ENCODE measurements at places on chromosomes 7 and 10.

DNA sequence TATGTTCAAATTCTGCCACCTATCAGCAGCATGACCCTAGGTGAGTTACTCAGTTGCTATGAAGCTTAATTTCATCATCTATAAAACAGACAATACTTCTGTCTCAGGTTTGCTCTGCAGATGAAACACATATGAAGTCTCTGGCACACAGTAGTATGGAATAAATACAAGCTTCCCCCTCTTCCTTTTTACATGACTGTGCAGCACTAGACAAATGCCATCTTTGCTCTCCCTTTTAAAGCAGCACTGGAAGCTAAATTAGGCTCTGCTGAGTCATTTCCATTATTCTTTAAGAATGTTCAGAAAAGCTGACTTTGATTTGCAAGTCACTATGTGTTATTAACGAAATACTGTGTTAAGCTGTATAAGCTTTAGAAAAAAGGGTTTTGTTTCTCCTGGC, 40.7 kb upstream of the ANAPC16 start:
- no peak for DNase-seq

DNA sequence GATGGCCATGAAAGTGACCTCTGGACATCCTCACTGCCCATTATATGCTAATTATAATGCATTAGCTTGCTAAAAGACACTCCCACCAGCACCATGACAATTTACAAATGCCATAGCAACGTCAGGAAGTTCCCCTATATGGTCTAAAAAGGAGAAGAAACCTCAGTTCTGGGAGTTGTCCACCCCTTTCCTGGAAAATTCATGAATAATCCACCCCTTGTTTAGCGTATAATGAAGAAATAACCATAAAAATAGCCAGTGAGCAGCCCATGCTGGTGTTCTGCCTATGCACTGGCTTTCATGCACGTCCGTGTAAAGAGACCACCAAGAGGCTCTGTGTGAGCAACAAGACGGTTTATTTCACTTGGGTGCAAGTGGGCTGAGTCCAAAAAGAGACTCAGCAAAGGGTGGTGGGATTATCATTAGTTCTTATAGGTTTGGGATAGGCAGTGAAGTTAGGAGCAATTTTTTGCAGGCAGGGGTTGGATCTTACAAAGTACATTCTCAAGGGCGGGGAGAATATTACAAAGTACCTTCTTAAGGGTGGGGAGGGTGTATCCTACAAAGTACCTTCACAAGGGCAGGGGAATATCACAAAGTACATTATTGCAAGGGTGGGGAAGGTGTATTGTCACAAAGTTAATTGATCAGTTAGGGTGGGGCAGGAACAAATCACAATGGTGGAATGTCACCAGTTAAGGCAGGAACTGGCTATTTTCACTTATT, 45.6 kb downstream of the LBX1 start:
- DNase-seq = no peak

GRCh38 chr7:94509264-94509886, at the start of gene CASD1:
Gene CASD1, plus strand, starts transcription at chr7:94509809. Its CDS starts 276 bp downstream, at chr7:94510085.
- peak; percentile 72 for DNase-seq

DNA sequence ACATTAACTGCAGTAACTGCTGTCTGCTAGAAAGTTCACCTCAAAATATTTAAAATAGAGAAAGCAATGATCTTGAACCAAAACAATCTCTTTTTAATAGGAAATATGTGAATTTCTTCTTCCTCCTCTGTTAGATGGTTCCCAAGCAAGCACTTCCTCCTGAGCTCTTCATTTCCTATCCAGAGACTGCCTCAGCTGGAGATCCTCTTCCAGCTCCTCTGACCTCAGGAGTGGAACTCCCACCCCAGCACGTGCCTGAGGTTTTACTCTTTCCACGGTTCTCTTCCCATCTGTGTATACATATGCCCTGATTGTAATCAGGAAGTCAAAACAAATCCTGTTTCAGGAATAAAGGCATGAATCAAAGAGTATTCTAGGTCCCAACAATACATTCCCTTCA, 5.6 kb downstream of the DENND11 start:
- no peak for DNase-seq

DNA sequence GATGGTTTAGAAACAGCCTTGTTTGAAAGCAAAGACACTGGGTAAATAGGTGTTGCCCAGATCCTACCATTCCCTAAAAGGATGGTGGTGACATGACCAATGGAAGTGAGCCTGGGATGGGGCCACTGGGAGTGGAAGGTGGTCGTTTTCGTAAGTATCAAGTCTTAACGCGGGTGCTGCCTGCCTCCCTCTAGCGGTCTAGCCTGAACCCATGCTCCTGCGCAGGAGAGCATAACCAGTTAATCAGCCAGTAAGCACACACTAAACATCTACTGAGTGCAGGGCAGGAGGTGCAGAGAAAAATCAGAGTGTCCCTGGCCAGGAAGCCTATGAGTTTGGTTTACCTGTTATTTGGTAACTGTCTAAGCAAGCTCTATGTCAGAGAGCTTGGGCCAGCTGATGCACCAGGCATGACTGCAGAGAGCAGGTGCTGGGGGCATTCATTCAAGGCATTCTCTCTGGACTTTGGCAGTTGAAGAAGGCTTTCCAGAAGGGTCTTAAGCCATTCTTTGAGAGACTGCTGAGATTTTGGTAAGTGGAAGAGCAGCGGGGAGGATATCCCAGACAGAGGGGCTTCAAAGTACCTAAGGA, 930 bp downstream of the GARIN1A start:
- DNase-seq = no peak

- DNase-seq = no peak
These were observed 5.6 kb upstream of the AS3MT start for GRCh38 chr10:102863660-102864059.

GRCh38 chr7:44075296-44076075, 6.8 kb downstream of the POLM start:
- DNase-seq = no peak

GRCh38 chr7:101804967-101805366, 12.5 kb upstream of the CUX1 start:
- DNase-seq = no peak

DNA sequence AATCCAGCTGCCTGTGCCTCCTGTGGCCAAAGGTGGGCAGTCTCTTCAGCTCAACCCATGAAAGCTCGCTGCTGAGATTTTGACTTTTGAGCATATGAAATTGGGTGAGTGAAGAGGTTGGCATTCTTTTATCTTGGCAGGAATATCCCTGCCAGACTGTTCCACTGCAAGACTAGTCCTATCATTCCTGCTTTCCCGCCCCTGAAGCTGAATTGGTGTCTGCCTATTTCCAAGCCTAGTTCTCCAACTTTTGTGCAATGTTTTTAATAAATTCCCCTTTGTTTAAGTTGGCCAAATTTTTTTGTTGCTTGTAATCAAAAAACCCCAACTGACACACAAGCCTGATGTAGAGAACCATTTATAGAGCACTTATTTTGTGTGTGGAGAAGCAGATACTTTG, 34.8 kb upstream of the BICC1 start:
- DNase-seq = no peak

DNA sequence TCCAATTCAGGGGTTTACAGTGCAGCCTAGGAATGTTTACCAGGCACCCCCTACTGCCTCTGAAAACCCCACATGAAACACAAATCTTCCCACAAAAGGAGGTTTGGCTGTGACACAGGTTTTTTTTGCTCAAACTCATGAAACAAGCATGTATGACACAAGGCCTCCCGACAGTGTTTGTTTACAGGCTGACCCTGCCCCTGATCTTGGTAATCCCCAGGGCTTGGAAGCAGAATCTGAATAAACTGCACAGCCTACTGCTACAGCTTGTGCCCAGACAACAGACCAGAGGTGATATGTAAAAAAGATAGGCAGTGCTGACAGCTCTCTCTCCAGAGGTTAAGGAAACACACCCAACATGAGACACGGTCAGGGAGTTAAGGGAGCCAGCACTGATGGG, 184.2 kb downstream of the KMT2E start:
- no peak for DNase-seq

DNA sequence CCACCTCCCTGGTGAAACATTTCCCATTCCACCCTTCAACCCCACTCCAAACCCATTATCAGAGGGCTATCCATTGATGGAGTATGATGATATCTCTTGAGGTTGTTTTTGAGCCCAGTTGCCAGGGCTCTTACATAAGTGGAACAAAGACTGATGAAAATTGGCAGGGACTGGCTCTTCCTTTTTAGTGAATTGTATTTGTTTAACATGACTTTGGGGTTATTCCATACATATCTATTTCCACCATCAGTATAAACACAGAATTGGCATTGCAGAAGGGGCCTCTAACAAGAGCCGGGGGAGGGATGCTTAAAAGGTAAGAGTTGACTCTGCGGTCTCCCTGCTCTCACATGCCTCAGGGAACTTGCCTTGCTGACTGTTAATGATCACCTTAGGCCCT, 28.9 kb downstream of the FZD1 start:
- no peak for DNase-seq

- DNase-seq = no peak
These were observed 10.0 kb upstream of the TSPAN12 start for GRCh38 chr7:120867932-120868331.

Measured in activated CD4-positive, CD25-positive, alpha-beta regulatory T cell treated with anti-CD3 and anti-CD28 coated beads, Interleukin-2, amount 50 U/mL, for 72 hours (primary cell).